A549 (cell line): ENCODE measurements at places on chromosomes 3 and 15.

GRCh38 chr15:62821384-62822131 is 221.0 kb upstream of the TPM1 start:
- peak; percentile 76 for DNase-seq

DNA sequence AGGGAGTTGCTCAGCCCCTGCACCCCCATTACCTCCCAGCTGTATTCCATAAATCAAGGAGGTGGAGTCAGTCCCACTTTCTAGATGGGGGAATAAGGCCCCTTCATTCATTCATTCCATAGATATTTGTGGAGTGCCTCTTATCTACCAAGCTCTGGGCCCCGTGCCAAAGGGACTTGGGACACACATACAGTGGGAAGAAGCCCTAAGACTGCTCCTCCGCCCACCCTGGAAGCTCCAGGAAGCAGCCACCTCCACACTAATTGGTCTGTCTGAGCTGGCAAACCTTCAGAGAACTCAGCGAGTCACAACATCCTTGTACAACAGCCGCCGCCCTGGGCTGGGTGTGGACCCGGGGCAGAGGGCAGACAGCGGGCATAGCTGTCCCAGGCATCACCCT is 6.4 kb downstream of the STRA6 start:
- DNase-seq = peak; percentile 94

- DNase-seq = peak; percentile 47
Observed at GRCh38 chr15:41493205-41493901, at the start of gene ITPKA. Gene ITPKA (plus strand): TSS chr15:41493874. CDS start chr15:41493928, 54 bp downstream.

DNA sequence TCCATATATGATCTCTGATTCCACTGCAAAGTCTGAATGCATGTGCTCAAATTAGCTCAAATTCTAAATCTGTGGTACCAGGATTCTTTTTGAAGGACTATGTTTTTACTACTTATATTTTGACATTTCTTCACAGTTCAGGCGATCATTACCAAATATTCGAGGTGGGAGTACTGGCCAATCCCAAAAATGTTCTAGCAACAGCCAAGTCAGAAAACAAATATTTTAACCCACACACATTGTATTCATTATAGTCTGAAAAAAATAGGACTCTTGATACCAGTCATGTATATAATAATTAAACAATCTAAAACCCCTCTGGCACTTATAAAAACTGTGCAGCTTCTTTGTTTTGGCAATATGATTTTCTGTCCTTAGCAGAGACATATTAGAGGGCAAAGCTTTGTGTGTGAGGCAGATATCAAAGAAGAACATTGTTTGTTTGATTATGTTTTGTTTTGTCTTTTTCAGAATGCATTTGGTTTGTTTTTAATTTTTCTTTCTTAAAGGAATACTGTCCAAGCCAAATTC is 37.4 kb downstream of the FGF7 start:
- DNase-seq = no peak

GRCh38 chr3:28903171-28903601 is 377.7 kb upstream of the RBMS3 start:
- DNase-seq = no peak

- no peak for DNase-seq
Observed at GRCh38 chr3:107412376-107412775, 35.1 kb downstream of the CCDC54 start.

GRCh38 chr3:98807561-98807960 is 44.4 kb downstream of the ST3GAL6 start:
- no peak for DNase-seq

GRCh38 chr3:105785803-105786202 is 83.0 kb downstream of the CBLB start:
- DNase-seq = no peak

DNA sequence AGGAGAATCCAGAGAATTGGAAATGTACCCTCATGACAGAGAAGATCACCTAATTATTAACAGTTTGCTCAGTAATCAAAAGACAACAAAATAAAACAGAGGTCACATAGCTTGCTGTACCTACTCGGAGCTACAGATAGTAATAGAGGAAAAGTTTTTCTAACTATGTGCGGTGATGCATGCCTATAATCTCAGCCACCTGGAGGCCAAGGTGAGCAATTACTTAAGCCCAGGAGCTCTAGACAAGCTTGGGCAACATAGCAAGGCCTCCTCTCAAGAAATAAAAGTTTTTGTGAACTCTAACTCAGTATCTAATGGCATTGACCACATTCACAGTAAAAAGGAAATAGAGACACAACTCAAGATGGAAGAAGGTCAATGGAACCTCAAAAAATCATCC is 243.6 kb downstream of the ATP8B4 start:
- peak; percentile 30 for DNase-seq

DNA sequence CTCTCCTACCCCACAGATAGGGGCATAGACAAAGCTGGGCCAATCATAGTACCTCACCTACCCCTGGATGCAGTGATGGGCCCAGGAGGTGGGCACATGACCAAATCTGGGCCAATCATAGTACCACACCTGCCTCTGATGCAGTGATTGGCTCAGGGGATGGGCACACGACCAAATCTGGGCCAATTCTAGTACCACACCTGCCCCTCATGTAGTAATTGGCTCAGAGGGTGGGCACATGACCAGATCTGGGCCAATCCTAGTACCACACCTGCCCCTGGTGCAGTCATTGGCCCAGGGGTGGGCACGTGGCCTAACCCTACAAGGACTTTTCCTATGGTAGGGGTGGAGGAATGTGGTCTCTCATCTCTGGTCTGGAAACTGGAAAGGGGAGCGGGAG is 56.9 kb upstream of the MEF2A start:
- DNase-seq = no peak

DNA sequence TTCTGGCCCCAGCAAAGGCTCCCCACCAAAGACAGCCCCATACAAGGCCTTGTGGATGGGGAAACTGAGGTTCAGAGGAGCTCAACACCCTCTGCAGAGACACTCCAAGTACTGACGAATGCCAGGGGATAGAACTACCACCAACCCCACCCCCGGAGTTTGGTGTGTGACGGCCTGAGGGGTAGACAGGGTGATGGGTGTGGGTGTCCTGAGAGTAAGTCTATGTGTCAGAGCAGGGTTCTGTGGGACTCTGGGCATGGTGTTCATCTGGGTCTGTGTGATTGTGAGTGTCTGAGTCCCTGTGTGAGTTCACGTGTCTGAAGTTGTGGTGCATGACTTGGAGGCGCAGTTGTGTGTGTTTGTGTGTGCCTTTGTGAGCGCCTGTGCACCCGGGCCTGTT is 7.4 kb downstream of the PTH1R start:
- DNase-seq = no peak

GRCh38 chr15:66868918-66869317 is 166.9 kb downstream of the SMAD6 start:
- no peak for DNase-seq

- no peak for DNase-seq
Observed at GRCh38 chr3:40843851-40844548, 319.2 kb downstream of the ZNF621 start.

DNA sequence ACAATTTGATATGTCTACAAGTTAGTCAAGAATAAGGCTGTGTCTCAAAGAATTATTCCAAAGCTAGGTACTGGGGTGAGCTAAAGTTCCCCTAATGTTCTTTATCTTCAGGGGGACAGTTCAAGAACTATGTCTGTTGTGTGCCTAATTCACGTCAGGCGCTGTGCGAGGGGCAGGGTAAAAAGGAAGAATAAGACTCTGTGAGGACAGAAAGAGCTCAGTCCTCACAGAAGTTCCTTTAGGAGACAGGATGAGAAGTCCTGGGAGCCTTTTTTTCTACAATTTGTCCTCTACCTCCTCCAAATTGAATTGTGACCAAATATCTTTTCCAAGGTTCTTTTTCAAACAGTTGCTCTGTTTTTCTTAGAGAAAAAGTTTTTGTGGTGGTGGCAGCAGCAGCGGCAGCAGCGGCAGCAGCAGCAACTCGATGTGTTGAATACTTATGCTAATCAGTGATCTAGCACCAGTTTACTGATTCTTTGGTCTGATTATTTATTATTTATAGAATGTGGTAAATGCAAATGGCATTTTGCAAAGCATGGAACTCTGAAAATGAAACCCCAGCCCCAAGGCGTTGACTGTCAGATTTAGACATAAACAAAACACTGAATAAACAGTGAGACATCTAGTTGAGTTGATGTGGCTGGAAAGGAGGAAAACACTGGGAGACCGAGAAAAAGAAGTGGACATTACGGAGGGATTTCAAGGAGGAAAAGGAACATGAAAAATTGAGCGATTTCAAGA is 88.6 kb downstream of the GTPBP8 start:
- no peak for DNase-seq

GRCh38 chr3:124785973-124786372 is 55.7 kb downstream of the UMPS start:
- no peak for DNase-seq

DNA sequence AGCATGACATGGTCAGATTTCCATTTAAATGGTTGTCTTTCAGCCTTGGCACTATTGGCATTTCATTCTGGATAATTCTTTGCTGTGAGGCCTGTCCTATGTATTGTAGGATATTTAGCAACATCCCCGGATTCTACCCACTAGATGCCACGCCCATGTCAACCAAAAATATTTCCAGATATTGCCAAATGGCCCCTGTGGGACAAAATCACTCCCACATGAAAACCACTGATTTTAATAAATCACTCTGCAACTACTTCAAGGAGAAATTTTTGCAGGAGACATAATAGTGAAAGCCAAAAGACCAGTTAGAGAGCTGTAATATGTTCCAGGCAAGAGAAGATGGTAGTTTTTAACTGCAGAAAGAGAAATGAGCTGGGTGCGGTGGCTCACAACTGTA is 55.9 kb upstream of the RARB start:
- no peak for DNase-seq

DNA sequence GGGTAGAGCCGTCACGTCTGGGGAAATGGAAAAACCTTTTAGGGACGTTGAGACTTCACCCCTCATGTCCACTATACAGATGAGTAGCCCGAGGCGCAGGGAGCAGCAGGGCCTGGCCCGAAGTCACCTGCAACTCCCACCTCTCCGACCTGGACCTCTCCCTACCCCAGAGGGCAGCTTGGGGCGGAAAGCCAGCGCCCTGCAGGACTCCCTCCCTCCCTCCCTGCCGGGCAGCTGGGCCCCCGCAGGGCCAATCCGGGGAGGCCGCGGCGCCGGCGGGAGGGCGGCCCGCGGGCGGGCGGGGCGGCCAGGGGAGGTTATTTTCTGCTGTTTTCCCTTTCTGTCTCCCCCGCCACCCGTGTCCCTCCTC is 2.0 kb downstream of the WNT7A start:
- no peak for DNase-seq

GRCh38 chr15:77208241-77208640 is 137.3 kb upstream of the TSPAN3 start:
- DNase-seq = no peak

GRCh38 chr3:197936819-197937384 is 13.1 kb upstream of the RPL35A start:
- DNase-seq = no peak

DNA sequence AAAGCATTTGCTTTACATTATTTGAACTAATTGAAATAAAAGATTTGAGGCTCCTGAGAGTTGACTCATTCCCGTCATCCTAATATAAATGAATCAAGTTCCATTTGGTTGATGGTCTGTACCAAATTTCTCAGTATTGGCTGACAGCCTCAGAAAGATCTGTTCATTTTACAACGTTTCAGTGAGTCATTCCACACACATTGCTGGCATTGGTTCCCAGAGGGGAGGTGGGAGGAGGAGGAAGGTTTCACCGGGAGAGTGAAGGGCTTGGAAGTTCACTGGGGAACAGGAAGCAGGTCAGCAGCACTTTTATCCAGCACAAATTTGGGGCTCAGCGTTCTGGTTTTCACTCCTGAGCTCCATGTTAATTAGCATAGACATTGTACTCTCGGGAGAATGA is 176.7 kb upstream of the CADPS start:
- no peak for DNase-seq

DNA sequence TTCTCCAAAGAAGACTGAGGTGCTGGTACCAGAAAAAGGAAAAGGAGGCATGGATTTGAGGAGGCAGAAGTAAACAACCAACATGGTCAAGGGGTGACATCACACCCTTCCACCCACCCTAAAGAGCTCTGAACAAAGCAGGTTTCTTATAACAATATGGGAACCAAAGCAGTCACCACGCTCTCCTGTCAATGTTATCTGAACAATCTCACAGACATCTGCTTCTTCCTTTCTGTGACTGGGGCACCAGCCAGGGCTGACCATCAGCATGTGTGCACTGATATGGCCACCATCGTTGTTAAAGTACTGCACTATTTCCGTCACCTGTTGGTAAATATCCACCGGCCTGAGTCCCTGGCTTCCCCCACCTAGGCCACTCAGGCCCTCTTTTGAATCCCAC is 252.9 kb downstream of the SHQ1 start:
- no peak for DNase-seq

DNA sequence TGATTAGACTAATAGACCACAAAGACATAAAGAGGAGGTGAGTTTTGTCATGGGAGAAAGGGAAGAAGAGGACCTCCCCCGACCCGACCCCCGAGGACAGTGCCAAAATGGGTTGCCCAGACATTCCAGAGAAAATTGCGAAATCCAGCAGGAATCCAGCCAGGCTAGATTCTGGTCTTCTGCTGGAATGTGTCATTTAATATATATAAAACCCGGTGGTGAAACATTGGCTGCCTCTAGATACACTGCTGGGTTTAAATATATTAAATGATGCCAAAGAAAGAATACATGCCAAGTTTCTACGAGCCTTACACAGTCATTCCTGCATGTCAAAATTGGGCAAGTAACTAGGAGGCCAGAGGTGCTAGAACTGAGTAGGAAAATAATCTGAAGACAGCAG is 45.3 kb upstream of the SPESP1 start:
- DNase-seq = no peak

DNA sequence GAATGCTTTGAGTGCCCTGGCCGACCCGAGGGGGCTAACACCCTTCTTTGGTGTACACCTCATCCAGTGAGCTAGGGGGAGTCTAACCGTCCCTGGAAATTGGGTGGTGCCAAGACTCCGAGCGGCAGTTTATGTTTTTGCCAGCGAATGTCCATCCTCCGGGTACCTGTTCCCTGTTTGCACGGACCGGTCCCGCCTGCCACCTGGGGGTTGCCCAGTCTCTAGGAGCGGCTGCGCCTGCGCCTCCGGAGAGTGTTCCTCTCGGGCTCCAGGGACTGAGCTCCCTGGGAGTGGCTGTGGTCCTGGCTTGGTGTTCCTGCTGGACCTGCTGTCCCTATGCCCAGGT is 913 bp upstream of the WNT7A start:
- DNase-seq = no peak

GRCh38 chr15:74400915-74401757 is 32.6 kb downstream of the SEMA7A start:
- no peak for DNase-seq

DNA sequence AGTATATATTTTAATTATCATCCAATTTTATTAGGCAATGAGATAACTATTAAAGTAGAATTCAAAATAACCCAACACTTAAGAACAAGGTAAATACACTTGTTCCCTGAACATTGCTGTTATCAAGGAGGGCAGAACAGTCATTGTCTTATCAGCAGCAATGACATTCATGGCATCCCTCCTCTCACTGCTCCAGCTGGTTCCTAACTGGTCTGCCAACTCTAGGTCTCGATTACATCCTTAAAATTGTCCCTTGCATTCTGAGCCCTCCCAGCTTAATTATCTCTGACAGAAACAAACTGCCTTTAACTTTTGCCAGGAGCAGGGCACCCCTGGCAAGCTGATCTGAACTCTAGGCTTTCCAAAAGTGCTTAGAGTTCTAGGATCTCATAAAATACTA is 14.0 kb upstream of the DYNC1LI1 start:
- no peak for DNase-seq
